Skeletal muscle tissue (tissue), 5 donors: ENCODE measurements at places on chromosomes 12 and 14. TPM values are rescaled to one million over a fixed set of nuclear protein-coding genes. Genes with fewer than 3 reads are reported as not detected.

The SYT1 gene
- total RNA-seq: 2.1 TPM

The KTN1 gene
- 72.0 TPM for total RNA-seq

The C1S gene
- 89.8 TPM for total RNA-seq

The PRH2 gene
- not detected for total RNA-seq

The NEUROD4 gene
- not detected for total RNA-seq

The CCDC197 gene
- not detected for total RNA-seq

The PTPRO gene
- total RNA-seq: 2.1 TPM

The B3GNT4 gene
- not detected for total RNA-seq

The SERPINA10 gene
- not detected for total RNA-seq

The TAC3 gene
- total RNA-seq: not detected

The MYF6 gene
- 136 TPM for total RNA-seq

The DPPA3 gene
- not detected for total RNA-seq

The RALGAPA1 gene
- 83.5 TPM for total RNA-seq

The KRT75 gene
- total RNA-seq: not detected

The KLRK1 gene
- total RNA-seq: 0.52 TPM

The NANOG gene
- total RNA-seq: 0.52 TPM

The MUCL1 gene
- not detected for total RNA-seq

The ACACB gene
- total RNA-seq: 27.7 TPM

The BIN2 gene
- 3.1 TPM for total RNA-seq

The TAS2R8 gene
- total RNA-seq: not detected

The SDSL gene
- 0.52 TPM for total RNA-seq

The C12orf50 gene
- not detected for total RNA-seq

The HVCN1 gene
- total RNA-seq: 5.2 TPM

The TGFB3 gene
- 58.5 TPM for total RNA-seq
